Astrocyte (in vitro differentiated cells and primary cell): ENCODE measurements at places on chromosomes 4 and X. TPM values are rescaled to one million over a fixed set of nuclear protein-coding genes. Genes with fewer than 3 reads are reported as not detected.

- no peak for DNase-seq
Measured at GRCh38 chrX:153649178-153649914, 2.3 kb downstream of the DUSP9 start.

DNA sequence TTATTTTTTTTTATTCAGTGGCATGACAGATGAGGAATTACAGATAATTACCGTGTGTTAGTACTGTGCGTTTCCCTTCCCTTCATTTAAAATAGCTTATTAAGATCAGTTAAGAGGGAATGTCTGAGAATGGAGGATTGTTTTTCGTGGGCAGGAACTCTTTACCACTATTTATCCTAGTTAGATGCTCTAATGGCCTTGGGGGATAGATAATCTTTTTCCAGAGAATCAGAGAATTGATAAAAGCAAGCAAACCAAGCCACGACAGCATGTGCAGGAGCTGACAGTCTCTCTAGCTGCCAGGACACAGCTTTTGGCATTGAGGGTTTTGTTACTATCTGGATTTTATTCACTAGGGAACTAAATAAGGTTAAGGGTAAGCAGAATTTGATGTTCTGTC lies 128.7 kb downstream of the DCLK2 start:
- DNase-seq: no peak

GRCh38 chr4:41120297-41121217 lies 93.8 kb downstream of the APBB2 start:
- DNase-seq: peak; percentile 48

DNA sequence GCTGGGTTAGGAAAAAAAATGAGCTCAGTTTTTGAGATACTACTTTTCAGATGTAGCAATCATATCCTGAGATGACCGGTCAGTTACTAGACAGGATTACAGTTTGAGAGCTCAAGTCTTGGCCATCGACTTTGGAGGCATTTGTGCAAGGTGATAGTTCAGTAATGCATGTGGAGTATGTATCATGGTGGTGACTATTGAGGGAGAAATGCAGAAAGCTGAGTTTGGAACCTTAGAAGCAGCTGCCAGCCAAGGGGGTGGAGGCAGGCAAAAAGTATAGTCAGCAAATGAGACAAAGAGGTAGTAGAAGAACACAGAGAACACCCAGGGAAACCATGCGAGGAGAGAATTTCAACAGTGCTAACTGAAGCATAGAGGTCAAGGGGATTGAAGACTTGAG lies 48.7 kb upstream of the SLC4A4 start:
- DNase-seq: peak; percentile 84

DNA sequence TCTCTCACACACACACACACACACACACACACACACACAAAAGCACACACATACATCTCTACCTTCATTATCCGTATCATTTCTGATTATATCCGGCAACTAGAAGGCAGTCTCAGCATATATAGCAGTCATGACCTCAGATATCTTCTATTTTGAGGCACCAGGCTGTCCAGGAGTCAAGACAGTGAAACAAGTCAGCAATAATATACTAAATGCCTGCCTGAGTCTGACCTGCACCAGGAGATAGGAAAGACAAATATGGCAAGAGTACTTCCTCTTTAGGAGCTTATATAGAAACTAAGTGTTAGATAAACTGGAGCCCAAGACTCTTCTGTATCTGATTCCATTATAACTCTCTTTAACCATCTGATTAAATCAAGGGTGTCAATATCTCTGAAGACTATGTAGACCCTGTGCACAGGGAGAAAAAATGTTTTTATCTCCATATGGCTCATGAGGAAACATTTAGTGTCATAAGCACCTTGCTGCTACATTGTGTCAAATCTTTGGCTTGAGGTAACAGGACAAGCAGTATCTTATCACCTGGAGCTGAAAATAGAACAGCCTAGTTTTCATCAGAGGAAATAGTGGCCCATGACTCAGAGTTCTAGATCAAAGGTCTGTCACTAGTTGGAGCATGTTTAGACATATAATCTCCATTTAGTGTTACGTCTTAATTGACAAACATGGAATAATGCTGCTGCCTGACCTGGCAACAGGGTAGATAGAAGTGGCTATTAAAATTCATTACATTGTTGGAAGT lies 27.0 kb upstream of the FAM47B start:
- DNase-seq: no peak

- DNase-seq: no peak
Measured at GRCh38 chr4:930827-931193, 1.3 kb downstream of the GAK start.

DNA sequence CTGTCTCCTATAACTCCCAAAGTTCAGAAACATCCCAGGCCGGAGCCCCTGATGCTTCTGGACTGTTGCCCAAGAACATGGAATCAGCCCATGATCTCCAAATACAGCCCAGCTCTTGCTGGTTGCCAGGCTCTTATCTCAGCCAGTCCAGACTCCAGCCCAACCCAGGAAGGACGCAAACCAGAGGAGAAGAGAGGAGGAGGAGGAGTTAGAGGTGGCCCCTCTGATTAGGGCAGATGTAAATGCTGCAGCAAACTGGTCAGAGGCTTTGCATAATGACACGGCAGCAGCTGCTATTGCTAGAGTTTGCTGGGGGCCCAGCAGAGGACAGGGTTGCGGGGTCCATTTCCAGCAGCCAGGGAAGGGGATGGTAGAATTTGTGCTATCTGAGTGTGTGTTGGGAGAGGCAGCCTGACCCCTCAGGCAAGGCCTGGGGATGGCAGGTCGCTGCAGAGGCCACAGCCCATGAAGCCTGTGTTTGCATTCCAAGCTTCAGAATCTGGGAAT lies 4.2 kb upstream of the OTUD5 start:
- DNase-seq: no peak

The SPON2 gene
- 47.8 and 55.5 TPM in 2 replicates for total RNA-seq

The TRPC5OS gene
- not detected in 2 replicates for total RNA-seq

The SHOX gene
- total RNA-seq: not detected in 2 replicates

The IQCM gene
- 0.11 and 0.14 TPM in 2 replicates for total RNA-seq

GRCh38 chr4:62399242-62399641 lies 1199.1 kb downstream of the ADGRL3 start:
- no peak for DNase-seq

The MEPE gene
- total RNA-seq: not detected in 2 replicates

DNA sequence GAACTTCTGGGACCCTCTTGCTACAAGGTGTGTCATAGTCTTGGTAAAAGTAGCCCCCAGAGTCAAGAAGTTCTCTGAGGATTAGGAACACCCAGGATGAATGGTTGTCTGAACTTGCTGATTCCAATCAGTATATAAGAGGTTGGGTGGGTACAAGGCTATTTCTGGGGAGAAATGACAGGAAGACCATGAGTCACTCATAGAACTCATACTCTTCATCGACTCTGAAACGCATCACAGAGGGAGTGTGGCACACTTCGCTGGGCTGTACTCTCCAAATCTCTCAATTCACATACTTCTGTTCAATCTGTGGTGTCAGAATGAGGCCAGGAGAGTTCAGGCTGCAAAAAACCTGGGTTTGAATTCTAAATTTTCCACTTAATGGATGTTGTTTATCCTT lies 193.2 kb upstream of the LEF1 start:
- DNase-seq: peak; percentile 22

DNA sequence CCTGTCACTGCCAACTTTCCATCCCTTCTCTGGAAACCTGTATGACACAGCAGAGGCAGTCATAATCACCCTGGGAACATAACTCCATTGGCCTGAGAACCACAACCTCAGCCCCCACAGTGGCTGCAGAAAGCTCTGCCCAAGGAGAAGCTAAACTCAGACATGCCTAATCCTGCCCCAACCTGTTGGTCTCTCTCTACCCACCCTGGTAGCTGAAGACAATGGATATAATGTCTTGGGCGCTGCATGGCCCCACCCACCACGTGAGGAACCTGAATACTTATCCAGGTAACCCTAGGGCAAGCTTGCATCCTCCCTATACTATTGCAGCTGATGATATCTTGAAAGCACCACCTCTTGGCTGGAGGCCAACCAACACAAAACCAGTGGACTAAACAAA lies 225.2 kb downstream of the TEX13C start:
- no peak for DNase-seq

- DNase-seq: no peak
Measured at GRCh38 chr4:3677748-3678070, 88.5 kb upstream of the ADRA2C start.

The PLAC1 gene
- 0.61 and 0.70 TPM in 2 replicates for total RNA-seq

DNA sequence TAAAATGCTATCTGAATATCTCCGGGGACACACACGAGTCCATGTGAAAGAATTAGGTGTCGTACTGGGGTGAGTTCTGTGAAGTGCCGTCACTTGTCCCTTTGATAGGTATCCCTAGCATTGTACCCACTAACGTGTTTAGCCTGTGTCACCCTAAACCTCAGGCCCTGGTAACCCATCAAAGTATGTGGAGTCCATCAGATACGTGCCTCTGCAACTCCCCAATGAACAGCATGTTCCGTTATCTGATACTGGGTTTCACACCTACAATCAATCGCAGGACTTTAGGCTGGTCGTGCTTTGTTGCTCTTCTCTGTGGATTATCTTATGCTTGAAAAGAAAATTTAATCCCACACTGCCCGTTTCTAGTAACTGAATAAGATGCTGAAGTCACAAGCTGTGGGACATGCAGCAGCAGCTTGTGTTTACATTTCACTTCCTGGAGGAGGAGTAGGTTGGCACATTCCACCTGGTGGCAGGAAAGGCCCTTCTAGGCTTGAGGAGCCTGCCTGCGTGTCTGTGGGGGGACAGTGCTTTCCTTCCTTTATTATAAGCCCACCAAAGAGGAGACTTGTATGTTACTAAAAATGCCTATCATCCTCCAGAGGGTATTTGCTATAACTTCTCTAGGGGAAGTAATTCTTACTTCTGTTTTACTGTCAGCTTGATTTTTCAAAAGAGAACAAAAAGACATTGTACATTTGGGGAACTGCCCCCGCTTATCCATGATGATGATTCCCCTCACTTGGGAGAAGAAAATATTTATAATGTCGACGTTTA lies 127.2 kb downstream of the FNIP2 start:
- DNase-seq: no peak

- no peak for DNase-seq
Measured at GRCh38 chr4:171636606-171637005, 176.6 kb upstream of the GALNTL6 start.

The MAGEA11 gene
- total RNA-seq: not detected in 2 replicates

The TMEM271 gene
- 4.4 and 6.2 TPM in 2 replicates for total RNA-seq

The TMEM47 gene
- 39.6 and 40.3 TPM in 2 replicates for total RNA-seq

GRCh38 chr4:4524364-4524763 lies 17.5 kb downstream of the STX18 start:
- DNase-seq: no peak

GRCh38 chr4:149409555-149409962 lies 406.1 kb downstream of the IQCM start:
- DNase-seq: no peak

GRCh38 chr4:7939377-7940108 lies at the start of gene AFAP1:
Gene AFAP1 (minus strand): TSS chr4:7939861. CDS start chr4:7872078, 67,783 bp downstream.
- peak; percentile 59 for DNase-seq

The SLC16A2 gene
- 21.1 and 22.8 TPM in 2 replicates for total RNA-seq

- peak; percentile 60 for DNase-seq
Measured at GRCh38 chrX:117910216-117910615, 206.4 kb downstream of the KLHL13 start.

The SPIN4 gene
- total RNA-seq: 3.1 and 4.9 TPM in 2 replicates

The ADAMTS3 gene
- 4.2 TPM in 2 replicates for total RNA-seq

GRCh38 chrX:49075347-49075746 lies 1.5 kb upstream of the PRAF2 start:
- DNase-seq: no peak

DNA sequence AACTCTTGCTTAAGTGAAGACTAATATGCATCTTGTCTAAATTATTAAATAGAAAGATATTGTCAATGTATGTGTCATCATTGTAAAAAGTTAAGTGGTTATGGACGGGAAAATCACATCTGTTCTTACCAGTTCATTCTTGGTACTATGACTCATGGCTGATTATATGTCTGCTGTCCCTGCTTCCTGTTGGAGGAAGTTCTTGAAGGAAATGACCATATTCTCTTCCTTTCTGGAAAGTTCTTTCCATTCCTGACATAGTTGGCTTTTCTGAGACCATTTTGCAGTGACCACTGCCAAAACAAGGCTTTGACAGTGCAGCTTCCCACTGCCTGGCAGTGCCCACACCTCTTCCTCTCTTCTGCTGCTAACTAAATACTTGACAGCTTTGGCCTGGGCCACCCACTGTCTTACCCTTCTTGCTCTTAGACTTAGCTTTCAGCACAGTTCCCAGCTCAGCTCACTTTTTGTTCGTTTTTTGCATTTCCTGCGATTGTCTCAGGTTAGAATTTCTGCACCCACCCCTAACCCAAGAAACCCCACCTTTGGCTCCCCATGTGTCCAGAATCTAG lies 13.2 kb upstream of the CLDN24 start:
- DNase-seq: peak; percentile 94

The GUCY1A1 gene
- 0.48 and 1.0 TPM in 2 replicates for total RNA-seq

- DNase-seq: peak; percentile 4
Measured at GRCh38 chr4:108979759-108980158, 216.9 kb upstream of the ETNPPL start.

The SPATA4 gene
- 0.32 and 0.46 TPM in 2 replicates for total RNA-seq

The NIPAL1 gene
- total RNA-seq: 3.8 and 4.9 TPM in 2 replicates

GRCh38 chr4:55933611-55934010 lies 15.1 kb upstream of the CEP135 start:
- no peak for DNase-seq

DNA sequence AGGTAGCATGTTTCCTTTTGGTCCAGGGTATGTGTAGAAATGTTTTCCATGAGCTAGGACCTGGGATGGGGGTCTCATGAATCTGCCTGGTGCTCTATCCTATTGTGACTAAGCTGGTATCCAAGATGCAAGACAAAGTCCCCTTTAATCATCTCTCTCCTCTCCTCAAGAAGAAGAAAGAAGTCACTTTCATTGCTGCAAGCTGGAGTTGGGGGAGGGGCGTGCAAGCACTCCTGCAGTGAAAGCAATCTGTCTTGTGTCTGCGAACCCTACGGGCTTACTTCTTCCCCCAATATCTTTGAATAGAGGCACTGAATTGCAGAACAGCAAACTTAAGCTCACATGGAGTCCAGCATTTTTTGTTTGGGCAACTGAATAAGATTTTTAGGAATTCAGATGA lies 27.2 kb upstream of the GRPR start:
- DNase-seq: no peak

GRCh38 chr4:54513204-54513603 lies 144.6 kb upstream of the KIT start:
- peak; percentile 79 for DNase-seq

DNA sequence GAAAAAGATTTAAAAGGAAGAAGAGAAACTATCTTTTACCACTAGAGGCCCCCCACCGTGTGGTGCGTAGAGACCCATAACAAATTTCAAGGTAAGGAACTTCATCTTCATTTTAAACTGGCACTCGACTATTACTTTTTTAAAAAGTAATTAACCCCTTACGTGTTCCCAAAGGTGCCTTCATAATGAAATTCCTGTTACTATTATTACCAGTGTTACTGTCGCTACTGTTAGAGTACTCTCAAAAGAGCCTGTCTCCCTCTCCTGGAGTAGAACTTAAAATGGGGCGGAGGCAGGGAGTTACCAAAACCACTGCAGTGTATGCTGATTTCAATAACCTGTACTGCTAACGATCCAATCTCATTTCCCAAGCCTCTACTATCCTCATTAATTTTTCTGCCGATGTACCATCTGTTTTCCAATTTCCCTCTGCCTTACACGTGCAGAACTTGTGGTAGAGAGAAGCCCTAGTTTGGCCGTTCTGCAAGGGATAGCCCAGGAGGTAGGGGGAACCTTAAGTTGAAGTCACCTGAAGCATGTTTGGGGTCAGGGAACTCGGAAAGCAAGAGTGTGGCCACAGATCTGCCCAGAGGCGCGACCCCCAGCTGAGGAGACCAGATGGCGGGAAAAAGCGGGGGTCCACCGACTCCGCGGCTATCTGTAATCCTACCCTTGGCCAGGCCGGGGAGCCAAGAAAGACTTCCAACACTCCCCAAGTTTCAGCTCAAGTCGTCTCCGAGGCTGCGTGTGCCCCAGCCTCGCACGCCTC lies 720 bp upstream of the STK26 start:
- DNase-seq: no peak

The MED28 gene
- total RNA-seq: 42.6 and 43.6 TPM in 2 replicates

- DNase-seq: no peak
Measured at GRCh38 chrX:47060708-47061107, 17.5 kb upstream of the RGN start.
